NCI-H1092 (cell line): ENCODE measurements at places on chromosomes 6 and 20.

DNA sequence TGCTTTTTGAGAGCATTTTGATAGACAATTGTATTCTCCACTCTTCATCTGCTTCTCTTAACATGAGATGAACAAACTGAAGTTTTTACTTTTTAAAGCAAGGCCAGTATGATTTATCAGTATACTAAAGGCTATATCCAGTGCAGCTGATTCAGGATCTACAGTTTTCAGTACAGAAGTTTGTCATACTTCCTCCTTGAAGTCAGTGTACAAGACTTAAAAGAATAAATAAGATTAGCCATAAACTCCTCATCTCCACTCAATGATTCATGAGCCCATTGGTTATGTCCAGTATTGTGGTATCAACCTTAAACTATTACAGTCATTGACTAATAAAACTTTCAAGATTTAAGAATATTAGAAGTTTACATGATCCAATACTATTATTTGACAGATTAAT, 374.8 kb upstream of the EPHA7 start:
- DNase-seq, result no peak

GRCh38 chr20:919491-919916, 3.4 kb upstream of the ANGPT4 start:
- no peak for DNase-seq

- no peak for DNase-seq
Measured at GRCh38 chr6:24517659-24518543, 23.1 kb downstream of the ALDH5A1 start.

DNA sequence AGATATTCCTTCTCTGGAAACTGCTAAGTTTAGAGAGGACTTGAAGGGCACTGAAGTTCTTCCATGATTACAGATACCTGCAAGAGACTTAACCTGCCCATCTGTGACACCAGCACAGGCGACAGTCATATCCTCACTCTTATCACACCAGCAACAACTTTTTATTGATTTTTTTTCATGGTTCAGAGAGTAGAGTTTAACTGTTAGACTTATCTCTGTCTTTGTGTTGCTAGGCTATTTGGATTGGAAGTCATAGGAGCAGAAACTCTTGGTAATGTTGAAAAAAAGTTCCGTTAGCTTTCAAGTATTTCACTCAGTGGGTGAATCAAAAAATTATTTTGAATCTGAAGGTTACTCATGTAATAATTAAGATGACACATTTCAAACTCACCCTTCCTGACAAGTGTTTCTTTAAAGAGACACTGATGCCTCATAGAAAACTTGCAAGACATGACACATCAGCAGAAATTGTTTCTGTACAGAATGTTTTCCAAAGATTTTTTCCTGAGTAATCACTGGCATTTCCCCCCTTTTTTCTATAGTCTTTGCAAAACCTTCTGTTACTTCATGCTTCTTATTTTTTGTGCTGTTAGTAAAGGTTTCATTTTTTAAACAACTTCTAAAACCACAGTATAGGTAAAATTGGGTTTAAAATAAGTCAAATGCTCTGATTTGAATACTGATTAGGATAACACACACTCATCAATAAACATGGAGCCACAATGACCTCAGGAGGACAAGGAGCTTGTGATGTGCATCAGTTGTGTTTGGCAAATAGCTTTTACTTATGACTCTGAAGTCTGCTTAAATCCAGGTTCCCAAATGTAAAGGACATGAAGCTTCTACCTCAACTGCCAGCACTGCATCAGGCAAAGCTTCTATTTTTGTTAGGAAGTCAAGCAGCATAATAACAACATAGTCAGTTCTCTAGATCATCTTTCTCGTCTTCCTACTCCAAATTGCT, 252.9 kb upstream of the MAN1A1 start:
- no peak for DNase-seq

DNA sequence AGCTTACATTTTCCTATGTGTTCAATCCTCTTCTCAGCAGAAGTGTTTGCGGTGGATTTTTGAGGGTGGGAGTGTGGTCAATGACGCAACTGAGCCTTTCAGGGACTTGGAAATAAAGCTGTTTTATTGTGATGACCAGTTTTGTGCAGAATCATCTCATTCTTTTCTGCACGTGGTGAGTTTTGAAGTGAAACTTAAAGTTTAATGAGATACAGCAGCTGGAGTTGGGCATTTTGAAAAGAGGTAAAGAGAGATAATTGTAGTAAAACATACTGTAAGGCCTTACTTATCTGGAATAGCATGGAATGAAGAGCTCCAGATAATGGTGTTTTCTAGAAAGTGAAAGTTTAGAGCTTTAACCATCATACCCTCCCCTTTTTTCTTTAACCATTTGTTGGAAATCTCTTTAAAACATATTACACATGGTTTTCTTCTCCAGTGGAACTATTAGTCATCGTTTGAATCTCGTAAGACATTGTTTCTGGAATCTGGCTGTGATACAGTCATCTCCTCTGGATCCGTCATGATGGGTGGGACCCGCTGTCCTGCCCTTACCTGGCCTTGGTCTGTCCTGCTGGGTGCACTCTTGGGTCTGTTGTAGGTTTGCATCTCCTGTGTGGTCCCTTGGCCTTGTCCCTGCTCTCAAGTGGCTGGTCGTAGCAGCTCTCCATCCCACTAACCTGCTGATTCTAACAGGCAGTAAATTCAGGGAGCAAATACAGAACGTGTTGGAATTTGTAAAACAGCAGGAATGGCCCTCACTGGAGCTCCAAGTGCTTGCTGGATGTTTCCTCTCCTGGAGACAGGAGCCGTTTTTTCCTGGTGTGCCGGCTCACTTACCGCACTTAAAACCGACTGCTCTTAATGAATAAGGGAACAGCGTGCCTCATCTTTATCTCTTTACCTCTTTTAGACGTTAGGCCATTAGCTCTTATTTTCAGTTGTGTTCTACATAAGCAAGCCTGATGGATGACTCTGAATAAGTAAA, 29.8 kb downstream of the UST start:
- DNase-seq, result no peak

DNA sequence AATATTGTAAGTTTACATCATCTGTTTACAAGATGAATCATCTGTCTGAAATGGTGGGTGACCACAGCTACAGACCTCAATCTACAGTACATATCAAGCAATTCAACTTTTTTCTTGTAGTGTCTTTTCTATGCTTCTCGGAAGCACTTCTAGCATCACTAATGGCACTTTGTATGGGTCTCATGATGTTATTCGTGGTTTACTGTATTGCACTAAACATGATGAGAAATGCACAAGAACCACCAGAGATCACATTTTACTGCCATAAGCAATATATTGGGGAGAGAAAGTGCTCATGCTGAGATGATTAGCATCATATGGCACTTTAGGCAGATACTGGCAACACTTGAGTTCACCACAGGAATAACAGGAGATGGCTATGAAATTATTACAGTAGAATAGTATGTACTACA, 15.4 kb upstream of the BTBD3 start:
- DNase-seq, result no peak

GRCh38 chr6:23873161-23873560, 252.9 kb upstream of the NRSN1 start:
- no peak for DNase-seq

- DNase-seq, result no peak
Measured at GRCh38 chr6:44049163-44049988, 77.9 kb downstream of the MRPL14 start.

DNA sequence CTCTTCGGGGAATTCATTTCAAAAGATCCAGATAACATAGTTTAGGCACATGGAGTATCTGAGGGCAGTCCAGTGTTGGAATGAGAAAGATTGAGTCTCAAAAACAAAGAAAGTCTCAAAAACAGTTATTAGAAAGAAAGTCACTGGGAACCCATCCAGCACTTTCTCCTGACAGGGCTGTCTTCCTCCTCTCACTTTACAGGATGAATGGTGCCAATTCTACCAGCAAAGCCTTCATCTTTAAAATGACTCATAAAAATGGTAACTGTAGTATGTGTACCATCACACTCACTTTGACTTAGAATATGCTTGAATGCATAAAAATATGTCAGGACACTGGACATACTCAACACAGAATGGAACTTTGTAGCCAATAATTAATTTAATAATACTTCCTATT, 71.3 kb downstream of the SLC22A3 start:
- no peak for DNase-seq

- DNase-seq, result no peak
Measured at GRCh38 chr6:117985916-117986315, 78.9 kb downstream of the SLC35F1 start.

- DNase-seq, result no peak
Measured at GRCh38 chr6:92541448-92542060, 877.8 kb downstream of the EPHA7 start.

DNA sequence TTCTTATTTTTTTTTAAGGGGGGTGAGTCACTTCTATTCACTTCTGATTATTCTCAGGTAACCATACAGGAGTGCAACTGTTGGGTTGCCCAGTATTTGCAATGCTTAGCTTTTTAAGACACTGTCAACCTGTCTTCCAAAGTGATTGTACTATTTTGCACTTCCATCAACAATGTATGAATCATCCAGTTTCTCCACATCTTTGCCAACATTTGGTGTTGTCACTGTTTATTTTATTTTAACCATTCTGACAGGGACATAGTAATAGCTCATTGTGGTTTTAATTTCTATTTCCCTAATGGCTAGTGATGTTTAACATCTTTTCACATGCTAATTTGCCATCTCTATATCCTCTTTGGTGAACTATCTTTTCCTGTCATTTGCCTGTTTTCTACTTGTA, 1.4 kb upstream of the SLC13A3 start:
- no peak for DNase-seq

DNA sequence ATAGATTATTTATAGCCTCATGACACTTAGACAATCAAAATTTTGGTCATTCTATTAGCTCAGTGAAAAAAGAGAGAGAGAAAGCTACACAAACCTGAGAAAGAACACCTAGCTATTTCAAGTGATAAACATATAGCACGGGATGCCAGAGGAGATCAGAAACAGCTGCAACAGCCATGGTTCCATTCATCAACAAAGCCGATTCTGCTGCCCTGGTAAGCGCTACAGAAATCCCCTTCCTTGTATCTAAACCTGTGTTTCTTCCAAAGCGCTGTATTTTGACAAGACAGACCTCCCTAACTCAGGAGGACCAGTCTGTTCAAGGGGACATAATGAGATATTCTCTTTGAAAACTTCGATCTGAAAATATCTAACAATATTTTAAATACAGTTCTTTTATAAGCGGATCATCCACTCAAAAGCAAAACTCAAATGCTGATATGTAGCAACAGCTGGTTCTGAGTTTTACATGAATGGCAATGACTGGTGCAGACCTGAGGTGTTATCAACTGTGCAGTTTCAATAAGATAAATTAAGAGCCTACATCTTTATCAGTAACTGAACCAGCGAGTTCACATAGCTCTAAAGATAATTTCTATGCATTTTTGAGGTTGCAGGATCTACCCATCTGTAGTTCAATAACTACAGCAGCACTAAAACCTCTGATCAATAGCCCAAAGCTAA, 447.8 kb downstream of the FRK start:
- no peak for DNase-seq

DNA sequence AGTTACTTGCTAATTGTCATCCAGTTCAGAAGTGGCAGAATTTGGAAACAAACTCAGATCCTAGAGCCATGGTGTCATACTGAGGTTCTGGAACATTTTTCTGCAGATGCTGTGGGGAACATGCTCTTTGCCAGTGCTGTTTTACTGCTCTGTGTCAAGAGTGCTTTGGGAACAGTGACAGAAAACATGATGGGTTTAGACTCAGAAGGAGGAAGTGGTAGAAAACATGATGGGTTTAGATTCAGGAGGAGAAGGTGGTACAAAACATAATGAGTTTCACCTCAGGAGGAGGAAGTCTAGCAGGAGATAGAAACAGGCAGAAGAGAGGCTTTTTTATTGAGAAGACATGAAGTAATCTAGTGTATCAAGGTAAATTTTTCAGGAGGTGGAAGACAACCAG, 815.5 kb downstream of the DHX35 start:
- no peak for DNase-seq

DNA sequence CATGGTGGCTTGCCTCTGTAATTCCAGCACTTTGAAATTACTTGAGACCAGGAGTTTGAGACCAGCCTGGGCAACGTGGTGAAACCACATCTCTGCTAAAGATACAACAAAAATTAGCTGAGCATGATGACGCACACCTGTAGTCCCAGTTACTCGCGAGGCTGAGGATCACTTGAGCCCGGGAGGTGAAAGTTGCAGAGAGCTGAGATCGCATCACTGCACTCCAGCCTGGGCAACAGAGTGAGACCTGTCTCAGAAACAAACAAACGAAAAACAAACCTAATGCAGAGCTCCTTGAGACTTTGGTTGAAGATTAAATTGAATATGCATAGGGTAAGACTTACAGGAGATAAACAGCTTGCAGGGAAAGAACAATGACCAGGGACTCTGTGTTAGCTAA, 80.8 kb downstream of the SCAF8 start:
- DNase-seq, result no peak

- no peak for DNase-seq
Measured at GRCh38 chr6:120320481-120321162, 971.1 kb upstream of the MAN1A1 start.

DNA sequence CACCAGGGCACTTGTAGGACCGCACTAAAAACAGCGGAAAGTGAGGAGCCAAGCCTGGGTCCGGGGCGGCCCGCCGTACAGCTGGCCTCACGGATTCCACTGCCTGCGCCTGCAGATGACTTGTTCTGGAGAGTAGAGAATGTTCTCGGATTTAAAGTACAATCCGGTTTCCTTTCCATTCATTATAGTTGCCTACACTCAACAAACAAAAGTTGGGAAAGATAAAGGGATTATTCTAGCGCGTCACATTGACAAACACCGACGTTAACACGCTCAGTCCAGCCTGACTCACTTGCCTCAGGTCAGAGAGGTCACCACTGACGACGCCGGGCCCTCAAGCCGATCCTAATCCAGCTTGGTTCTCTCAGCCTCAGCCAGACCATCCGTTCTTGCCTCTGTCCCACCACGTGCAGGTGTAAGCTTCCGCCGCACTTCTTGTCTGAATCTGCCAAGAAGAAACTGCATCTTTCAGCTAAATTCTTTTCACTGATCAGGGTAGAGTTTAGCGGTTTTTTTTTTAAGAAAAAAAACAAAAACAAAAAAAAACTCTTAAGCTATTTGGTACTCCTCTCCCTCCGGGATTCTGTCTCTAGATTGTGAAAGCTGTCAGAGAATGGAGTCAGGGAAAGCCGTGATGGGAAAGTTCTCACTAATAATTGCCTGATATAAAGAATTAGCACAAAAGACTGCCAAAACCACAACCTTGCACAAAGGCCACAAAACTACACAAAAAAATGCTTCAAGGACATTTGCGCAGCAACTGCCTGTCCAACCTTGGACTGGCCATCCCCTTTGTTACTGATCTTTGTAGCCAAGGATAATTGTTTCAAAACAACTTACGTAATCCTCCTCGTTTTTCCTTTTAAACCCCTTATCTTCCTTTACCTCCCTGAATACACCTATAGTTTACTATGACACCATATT, 1.1 kb upstream of the PHF10 start:
- DNase-seq, result no peak
